ENCODE measurements at places on chromosomes 11 and 22.

GRCh38 chr11:7278314-7278917 is 26.7 kb downstream of the SYT9 start:
- no peak for DNase-seq

- DNase-seq, result no peak
These were observed 1.7 kb upstream of the MOV10L1 start for GRCh38 chr22:50088096-50088495.

DNA sequence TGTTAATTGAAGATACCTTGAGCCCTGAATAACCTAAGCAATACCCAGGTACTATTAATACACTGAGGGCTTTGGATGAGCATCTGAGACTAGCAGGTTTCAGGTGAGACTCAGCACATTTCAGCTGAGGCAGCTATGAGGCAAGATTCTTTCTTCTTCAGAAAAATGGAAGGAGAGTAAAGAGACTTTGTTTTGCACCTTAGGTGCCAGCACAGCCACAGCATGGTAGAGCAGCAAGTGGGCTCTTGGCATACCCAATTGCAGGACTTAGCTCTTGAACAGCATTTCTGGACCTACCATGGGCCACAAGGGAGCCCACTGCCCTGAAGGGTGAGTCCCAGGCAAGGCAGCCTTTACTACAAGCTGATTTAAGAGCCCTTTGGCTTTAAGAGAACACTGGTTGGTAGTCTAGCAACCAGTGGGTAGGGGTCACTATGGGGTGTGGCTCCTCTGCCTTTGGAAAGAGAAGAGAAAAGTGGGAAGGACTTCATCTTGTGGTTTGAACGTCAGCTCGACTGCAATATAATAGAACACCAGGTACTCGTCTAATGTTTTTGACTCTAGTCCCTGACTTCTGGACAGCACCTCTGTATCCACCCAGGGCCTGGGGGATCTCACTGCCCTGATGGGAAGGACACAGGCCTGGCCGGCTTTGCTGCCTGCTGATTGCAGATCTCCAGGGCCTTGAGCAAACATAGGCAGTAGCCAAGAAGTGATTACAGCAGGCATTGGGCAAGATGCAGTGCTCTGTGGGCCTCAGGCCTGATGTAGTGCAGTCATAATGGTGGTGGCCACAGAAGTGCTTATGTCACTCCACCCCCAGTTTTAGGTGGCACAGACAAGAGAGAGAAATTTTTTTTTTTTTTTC is 73.3 kb downstream of the GLYATL1 start:
- no peak for DNase-seq

DNA sequence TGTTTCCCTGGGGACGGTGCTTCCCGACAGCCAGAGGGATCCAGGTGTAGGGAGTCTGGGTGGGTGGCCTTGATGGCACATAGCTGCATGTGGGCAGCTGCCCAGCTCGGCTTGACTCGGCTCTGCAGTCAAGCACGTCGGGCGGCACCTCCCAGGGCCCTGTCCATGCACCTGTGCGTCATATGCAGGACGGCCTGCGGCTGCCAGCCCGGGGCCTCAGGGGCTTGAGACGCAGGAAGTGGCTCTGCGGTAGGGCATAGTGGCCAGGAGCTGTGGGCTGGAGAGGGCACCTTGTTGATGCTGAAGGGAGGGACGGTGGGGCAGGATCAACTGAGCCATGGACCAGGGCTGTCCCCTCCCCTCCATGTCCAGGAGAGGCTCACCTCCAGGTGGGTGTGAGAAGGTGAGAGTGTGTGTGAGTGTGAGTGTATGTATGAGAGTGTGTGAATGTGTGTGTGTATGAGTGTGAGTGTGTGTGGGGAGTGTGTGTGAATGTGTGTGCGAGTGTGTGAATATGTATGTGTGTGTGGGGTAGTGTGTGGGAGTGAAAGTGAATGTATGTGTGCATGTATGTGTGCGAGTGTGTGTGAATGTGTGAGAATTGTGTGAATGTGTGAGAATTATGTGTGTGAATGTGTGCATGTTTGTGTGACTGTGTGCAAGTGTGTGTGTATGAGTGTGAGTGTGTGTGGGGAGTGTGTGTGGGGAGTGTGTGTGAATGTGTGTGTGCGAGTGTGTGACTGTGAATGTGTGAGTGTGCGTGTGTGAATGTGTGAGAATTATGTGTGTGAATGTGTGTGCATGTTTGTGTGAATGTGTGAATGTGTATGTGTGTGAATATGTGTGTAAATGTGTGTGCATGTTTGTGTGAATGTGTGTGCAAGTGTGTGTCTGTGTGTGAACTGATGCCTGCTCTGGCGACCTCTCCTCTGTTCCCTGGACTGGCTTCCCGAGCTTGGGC is 5.7 kb upstream of the SUN2 start:
- DNase-seq, result no peak

GRCh38 chr11:20035701-20036601 is 124.3 kb downstream of the DBX1 start:
- no peak for DNase-seq

GRCh38 chr11:1306186-1307162 is 3.0 kb downstream of the TOLLIP start:
- no peak for DNase-seq

GRCh38 chr22:27170491-27170890 is 513.1 kb downstream of the MIAT start:
- DNase-seq, result no peak

- no peak for DNase-seq
These were observed 95.1 kb downstream of the PARVA start for GRCh38 chr11:12472401-12473005.

GRCh38 chr22:20390394-20390907 is 3.5 kb upstream of the ZNF74 start:
- DNase-seq, result no peak

GRCh38 chr11:46900091-46900746 is 18.1 kb downstream of the LRP4 start:
- DNase-seq, result no peak

GRCh38 chr22:38218661-38219622 is 17.1 kb downstream of the MAFF start:
- DNase-seq, result peak; percentile 67

DNA sequence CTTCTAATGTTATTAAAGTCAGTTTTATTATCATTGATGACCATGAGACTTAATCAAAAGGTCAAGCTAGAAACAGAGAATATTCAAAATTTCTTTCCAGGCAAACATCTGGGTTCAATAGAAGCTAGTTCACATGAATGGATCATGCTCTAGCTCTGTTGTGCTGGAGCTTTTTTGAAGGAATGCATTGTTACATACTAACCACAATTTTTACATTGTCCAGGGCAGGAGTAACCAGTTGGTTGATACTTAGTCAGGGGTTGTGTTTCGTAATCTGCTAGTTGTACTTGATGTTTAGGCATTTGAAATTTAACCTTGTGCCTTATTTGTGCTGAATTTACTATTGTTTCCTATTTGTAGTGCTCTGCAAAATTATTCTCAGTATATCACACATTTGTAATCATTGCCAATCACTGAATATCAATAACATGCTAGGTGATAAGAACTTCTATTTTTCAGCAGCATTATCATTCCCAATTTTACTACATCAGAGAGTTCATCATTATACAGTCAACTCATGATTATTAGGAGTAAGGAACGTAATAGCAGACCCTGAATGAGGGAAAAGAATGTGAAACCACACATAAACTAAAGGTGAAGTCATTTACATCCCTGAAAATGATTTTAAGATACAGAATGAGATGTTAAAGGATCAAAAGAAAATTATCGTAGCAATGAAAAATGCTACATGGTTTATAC is 23.2 kb downstream of the NF2 start:
- DNase-seq, result no peak

GRCh38 chr11:94741022-94741679 is 27.0 kb upstream of the AMOTL1 start:
- DNase-seq, result no peak

DNA sequence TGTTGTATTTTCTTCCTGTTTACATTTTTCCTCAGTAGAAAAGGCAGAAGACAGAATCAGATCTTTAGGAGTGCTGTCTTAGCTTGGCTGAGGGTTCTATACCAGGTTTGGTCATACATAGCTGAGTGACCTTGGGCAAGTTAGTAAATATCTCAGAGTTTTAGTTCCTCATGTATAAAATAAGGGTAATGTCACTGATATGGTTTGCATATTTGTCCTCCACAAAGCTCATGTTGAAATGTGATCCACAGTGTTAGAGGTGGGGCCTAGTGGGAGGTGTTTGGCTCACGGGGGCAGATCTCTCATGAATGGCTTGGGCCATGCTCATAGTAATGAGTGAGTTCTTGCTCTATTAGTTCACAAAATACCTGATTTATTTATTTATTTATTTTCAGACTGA is 7.5 kb upstream of the HTR3A start:
- no peak for DNase-seq

DNA sequence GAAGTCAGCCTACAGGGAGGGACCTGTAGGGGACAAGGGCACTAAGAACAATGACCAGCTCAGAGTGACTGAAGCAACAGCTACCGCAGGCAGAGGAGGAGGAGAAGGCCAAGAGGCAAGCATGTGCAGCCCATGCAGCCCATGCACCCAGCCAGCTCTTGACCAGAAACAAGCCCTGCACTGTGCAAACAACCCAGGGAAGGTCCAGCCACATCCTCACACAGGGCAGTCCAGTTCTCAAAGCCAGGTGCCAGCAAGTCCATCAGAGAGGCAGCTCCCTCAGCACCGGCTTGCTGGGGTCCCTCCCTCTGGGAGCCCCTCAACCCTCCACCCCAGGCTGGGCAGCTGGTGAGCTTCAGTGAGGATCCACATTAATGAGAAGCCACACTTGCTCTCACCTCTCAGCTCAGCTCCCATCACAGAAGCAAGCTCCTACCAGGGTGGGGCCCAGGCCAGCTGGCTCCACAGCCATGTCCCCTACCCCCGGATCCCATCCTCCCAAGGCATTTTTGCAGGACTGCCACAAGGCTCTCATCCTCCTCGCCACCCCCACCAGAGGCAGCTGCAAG is 7.1 kb downstream of the DGCR2 start:
- DNase-seq, result no peak

DNA sequence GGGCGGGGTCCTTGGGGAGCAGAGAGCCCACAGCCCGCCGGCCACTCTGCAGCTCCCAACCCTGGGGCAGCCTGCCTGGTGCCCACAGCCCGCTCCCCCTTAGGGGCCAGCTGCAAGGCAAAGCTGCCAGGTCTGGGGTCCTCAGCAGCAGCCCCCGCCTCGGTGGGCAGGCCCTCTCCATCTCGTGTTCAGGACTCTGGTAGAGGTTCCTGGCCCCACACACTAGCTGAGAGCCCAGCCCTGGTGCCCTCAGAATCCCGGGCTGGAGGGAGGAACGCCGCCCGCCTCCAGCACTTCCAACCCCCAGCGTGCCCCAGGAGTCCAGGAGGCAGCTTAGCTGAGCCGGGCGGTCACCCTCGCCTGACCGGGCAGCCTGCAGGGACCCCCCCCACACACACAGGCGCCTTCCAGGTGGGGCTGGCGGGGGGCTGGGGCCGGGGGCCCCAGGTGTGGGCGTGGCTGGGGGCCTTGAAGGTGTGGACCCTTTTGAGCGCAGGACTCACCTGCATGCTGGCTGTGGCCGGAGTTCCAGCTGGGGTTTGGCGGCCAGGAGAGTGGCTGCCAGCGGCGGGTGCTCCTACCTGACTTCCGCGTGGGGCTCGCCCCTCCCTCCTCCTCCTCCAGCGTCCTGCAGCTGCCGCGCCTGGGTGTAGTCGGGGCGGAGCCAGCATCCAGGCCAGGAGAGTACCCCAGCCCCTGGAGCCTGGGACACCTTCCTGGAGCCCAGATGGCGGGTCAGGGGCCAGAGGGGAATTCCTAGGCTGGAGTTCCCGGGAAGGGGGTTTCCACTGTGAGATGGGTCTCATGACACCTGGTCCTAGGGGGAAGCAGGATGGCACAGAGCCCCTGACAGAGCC is at the start of gene ANO9:
ANO9 (minus strand) TSS at position 594 of the 857 bp plus-strand sequence; CDS start at position 509, 85 bp downstream.
- DNase-seq, result peak; percentile 70

GRCh38 chr11:78768971-78769370 is 194.3 kb upstream of the NARS2 start:
- DNase-seq, result no peak

DNA sequence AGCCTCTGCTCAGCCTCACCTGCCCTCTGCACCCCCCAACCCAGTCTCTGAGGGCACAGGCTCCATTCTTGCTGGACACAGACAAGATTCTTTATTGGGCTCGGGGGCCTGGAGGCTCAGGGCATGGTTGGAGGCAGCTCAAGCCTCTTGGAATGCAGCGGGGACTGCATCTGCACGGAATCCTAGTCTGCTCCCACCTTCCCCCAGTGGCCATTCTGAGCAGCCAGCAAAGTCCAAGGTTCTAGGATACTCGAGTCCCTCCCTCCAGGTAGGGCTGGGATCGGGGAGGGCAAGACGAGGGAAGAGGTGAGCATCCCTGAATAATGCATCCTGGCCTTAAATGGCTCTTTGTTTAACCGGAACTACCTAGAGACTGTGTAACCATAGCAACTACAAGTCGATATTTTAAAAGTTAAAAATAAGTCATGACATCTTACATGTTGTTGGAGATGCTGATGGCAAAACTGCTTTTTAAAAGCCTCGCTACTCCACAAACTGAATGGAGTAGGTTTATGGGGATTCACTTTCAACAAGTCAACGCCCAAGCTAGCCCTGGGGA is 10.7 kb upstream of the IGSF22 start:
- DNase-seq, result no peak

Measured in activated naive CD4-positive, alpha-beta T cell treated with Interleukin-2 at 50 U/mL for 16 hours (primary cell).